ENCODE measurements at places on chromosomes 6 and 20.

GRCh38 chr6:47992809-47993208 is 118.2 kb downstream of the PTCHD4 start:
- DNase-seq = no peak

GRCh38 chr20:57434390-57434700 is 43.1 kb downstream of the RBM38 start:
- DNase-seq = no peak

DNA sequence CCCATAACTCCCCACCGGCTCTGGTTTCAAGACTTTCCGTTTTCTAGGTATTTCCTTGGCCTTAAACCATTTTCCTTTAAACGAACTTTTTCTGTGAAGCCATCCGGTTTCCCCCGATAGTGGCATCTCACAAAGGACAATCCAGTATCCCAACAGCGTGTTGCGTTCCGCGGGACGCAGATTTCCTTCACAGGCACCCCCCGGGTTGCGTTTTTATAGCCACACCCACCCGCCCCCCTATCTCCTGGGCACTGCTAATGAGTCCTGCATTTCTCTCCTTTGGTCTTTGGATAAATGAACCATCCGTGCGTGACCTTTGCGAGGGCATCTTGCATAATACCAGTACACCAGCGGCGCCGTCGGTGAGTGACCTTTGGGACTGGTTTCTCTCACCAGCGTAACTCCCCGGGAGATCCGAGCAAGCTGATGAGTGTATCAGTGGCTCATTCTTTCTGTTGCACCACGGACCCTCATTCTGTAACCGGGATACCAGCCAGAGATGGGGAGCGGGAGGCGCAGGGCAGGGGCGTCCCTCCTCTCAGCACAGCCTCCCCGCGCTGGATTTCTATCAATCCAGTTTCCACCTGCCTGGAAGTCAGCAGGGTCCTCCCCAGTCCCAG is 586 bp upstream of the NQO2 start:
- DNase-seq = no peak

GRCh38 chr6:4511641-4512020 is 264.6 kb upstream of the CDYL start:
- DNase-seq = no peak

DNA sequence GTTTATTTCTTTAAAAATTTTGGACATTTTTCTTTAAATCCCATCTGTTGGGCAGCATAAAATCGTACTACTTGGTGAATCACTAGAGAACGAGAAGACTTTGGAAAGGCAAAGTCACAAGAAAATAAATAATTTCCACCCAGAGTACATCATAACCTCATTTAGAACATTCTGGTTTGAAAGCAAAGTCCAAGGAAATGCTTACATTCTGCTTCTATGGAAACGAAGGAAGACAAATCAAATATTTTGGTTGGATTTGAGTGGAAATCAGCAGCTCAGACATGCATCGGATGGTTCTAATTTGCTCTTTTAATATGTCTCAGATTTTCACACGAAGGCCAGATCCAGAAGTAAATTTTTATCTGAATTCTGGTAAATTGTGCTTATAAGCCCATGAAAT is 60.7 kb upstream of the LTV1 start:
- no peak for DNase-seq

DNA sequence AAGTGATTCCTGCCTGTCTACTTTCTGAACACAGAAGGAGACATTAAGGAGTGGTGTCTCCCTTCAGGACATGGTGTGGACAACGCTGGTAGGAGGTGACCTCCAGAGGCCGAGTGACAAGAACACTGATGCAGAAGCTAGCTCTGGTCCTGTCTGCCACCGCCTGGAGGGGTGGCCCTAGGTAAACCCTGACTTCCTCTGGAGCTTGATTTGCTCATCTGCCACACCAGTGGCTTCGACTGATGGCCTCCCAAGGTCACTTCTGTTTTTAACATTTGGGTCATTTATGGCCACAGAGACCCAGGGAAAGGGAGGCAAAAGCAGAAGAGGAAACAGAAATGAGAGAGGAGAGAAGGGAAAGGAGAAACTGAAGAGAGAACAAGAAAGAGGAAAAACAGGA is 49.4 kb upstream of the SLC22A23 start:
- no peak for DNase-seq

DNA sequence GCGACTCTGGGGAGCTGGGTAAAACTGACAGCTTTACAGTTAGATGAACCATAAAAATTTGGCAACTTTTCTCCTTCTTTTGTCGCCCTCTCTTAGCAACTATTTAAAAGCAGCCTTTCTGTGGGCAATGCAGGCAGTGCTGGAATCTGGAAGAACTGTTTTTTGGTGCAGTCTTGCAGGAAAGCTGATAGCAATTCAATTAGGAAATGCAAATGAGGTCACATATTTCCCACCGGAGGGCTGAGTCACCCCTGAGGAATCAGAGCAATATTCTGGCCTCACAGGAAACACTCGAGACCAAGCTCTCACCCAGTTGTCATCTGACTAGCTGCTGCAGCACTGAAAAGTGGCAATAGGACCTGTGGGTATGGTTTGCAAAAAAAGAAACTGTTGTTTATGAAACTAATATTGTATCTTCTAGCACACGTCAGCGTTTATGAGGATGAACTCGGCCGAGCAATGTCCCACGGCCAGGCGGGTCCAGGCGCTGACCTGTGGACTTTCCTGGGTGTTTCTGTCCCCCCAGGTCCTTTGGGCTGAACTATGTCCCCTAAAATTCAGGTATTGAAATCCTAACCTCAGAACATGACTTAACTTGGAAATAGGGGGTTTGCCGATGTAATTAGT is 312.3 kb downstream of the TAF4 start:
- no peak for DNase-seq

All from naive thymus-derived CD8-positive, alpha-beta T cell (primary cell).